ENCODE measurements at places on chromosomes 3 and 15. TPM values are rescaled to one million over a fixed set of nuclear protein-coding genes. Genes with fewer than 3 reads are reported as not detected.

GRCh38 chr3:137998121-137999042, 11.6 kb upstream of the CLDN18 start:
- no peak overlapping the region for H3K4me3 ChIP-seq
- no peak for DNase-seq
- H3K36me3 ChIP-seq: no peaks in the 10 kb centered on the region
- no peaks in the 10 kb centered on the region for H3K27me3 ChIP-seq
- no peaks in the 10 kb centered on the region for H3K4me1 ChIP-seq
- H3K27ac ChIP-seq: no peak overlapping the region

- DNase-seq: no peak
- no peaks in the 10 kb centered on the region for H3K36me3 ChIP-seq
- H3K4me3 ChIP-seq: peak overlapping the region; percentile 54
- H3K27ac ChIP-seq: no peak overlapping the region
These were observed 1.1 kb downstream of the PDIA5 start for GRCh38 chr3:123067689-123068600.

- no peak overlapping the region for H3K4me3 ChIP-seq
- no peak for DNase-seq
- H3K27me3 ChIP-seq: no peaks in the 10 kb centered on the region
- no peaks in the 10 kb centered on the region for H3K4me1 ChIP-seq
- no peak overlapping the region for H3K27ac ChIP-seq
These were observed 134.0 kb downstream of the CHL1 start for GRCh38 chr3:330494-331115.

DNA sequence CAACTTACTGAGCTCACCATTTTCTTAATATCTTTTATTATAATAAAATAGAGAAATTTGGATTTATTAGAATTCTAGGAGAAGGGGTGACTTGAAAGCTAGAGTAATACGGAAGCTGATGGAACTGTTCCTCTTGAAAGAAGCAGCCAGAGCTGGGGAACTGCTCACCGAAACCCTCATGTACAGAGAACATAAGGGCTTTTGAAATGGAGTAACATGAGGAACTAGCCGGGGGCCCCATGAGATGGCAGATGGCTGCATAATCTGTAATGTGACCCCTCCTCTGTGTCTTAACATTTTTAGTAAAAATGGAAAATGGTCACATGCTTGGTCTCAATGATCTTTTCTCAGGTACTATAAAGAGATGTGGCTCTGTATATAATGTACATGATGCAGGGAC, 15.7 kb upstream of the DYNC1LI1 start:
- H3K27ac ChIP-seq: no peak overlapping the region
- H3K4me1 ChIP-seq: no peaks in the 10 kb centered on the region
- no peak overlapping the region for H3K4me3 ChIP-seq

- no peak overlapping the region for H3K27ac ChIP-seq
- H3K36me3 ChIP-seq: peaks cover 5% of the 10 kb centered on the region
- no peak for DNase-seq
- H3K4me3 ChIP-seq: no peak overlapping the region
- H3K27me3 ChIP-seq: no peaks in the 10 kb centered on the region
These were observed 340.8 kb upstream of the CTDSPL start for GRCh38 chr3:37520907-37521341.

Gene PRR20G
- total RNA-seq: not detected
